ENCODE measurements at places on chromosomes 11 and 22.

DNA sequence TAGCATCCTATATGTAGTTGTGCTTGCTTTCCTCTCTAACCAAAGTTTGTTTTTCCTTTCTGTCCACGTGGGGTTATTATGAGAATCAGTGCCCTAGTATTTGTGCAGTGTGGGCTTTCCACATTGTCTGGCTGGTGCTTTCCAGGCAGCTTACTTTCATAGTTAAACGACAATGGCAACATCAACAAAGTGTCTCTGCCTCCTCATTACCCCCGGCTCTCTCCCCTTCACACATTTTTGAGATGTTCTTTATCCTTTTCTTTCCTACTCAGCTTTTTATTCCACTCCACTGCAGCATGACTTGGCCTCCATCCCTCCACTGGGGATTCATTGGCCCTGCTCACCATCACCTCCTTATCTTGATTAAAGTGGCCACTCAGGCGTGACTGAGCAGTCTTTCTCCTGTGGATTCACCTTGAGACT, 19.1 kb downstream of the SPECC1L start:
- no peak for DNase-seq

DNA sequence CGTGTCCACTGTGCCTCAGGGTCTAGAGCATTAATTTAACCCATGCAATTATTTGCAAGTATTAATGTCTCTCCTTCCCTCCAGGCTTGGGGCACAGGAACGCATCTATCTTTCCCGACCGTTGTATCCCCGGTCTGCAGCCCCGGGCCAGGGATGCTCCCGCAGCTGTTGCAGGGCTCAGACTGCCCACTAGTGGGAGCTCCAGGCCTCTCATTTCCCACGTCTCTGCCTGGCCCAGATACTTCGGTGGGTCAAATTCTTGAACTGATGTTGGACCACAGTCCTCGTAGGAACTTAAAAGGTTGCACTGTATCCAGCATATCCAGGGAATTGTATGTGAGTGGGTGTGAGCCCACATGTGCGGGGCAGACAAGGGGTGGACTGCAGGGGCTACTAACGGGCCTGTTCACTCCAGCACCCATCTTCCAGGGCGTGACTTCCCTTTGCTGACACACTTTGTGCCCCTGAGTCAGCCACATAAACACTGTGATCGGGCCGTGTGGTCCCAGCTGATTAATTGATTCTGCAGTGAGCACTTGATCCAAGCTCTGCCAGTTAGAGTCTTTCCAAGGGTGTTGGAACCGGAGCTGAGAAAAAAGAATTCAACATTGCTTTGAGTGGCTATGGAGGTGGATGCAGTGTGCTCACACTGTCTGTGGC, 451.3 kb downstream of the TBC1D22A start:
- DNase-seq: no peak

- DNase-seq: no peak
Observed at GRCh38 chr22:45207981-45208664, 32.6 kb downstream of the KIAA0930 start.

GRCh38 chr11:1057806-1058205, 16.9 kb upstream of the MUC2 start:
- DNase-seq: no peak

- DNase-seq: no peak
Observed at GRCh38 chr11:13357232-13357631, 79.6 kb downstream of the BMAL1 start.

DNA sequence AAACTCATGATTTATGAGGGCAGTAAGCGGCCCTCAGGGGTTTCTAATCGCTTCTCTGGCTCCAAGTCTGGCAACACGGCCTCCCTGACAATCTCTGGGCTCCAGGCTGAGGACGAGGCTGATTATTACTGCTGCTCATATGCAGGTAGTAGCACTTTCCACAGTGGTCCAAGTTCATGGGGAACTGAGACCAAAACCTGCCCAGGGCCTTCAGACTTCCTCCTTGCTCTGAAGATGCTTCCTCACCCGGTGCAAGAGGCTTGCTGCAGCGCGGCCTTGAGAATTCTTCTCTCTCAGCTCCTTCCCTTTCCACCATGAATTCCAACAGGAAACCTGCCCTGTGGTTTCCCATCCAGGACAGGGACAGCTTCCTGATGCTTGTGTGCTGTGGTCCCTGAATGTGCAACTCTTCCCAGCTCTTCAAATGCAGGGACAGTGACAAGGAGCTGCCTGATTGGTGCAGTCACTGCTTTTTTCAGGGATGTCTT, 53.9 kb downstream of the GGTLC2 start:
- DNase-seq: no peak

- no peak for DNase-seq
Observed at GRCh38 chr11:86932259-86932585, 23.0 kb downstream of the FZD4 start.

DNA sequence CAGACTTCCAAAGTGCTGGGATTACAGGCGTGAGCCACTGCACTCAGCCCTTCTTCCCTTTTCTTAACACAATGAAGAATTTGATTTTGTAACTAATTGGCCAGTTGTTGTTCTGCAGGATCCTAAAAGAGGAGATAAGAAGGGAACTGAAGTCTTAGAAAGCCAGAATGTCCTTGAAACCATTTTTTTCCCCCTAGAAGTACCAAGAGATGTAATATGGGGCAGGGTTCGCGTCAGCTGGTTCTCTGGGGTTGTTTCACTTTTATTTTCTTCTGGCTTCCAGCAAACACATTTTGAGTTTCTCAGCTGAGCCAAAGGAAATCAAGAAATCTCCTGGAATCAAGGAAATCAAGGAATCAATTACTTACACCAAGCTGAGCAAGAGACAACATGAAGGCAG, 7.6 kb upstream of the NUCB2 start:
- DNase-seq: no peak

GRCh38 chr11:122491509-122491908, 164.0 kb upstream of the UBASH3B start:
- DNase-seq: peak; percentile 56

DNA sequence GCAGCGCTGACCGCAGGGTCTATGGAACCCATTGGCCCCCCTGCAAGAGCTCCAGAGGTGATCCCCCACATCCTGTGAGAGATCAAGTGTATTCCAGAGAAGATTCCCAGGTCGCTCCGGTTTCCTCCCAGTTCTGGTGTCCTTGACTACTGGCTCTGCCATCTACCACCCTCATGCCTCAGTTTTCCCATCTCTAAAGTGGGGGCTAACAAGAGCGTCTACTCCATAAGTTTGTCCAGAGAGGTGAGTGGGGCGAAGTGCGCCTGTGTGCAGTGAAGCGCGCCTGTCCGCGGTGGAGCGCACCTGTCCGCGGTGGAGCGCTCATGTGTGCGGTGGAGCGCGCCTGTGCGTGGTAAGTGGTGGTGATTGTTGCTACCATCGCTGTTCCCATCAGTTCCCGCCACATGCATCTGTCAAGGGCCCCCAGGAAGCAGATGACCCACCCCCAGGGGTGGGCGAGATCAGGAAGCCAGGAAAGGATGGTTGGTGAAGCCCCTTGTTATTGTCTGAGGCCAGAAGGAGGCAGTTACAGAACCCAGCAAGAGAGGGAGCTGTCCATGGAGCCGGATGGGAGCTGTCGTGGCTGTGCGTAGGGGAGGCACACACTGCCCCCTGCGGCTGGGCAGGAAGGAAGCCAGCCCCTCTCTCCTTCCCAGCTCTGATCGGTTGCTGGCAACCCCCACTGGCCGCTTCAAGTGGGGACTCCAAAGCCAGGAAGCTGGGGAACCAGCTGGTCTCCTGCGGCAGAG, 73.2 kb upstream of the FGF3 start:
- no peak for DNase-seq

GRCh38 chr11:69375316-69376154, 81.6 kb downstream of the MYEOV start:
- DNase-seq: no peak

DNA sequence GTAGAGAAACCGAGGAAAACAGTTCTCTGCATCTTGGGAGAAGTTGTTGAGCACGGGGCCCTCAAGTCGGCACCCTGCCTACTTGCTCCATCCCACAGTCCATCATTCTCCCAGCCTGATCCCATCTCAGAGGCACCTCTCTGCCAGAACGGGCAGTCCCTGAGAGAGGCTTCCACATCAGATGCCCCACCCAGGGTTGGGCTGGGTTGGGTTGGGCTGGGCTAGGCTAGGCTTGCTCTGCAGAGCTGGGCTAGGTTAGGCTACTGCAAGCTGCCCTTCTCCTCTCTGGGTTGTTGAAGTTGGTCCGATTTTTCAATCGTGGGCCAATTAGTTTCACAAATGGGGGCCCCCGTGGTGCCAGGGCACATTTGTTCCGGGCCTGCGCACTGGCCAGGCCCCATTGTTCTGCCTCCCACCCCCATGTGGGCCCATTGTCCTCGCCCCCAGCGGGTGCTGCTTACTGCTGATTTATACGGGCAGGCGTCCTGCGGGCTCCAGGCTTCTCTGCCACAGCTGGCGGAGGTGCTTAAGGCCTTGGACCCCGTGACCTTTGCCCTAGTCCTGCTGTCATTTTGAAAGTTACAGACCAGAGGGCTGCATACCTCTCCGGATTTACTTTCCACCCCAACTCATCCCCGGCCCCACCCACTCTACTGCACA, 63.7 kb upstream of the NNMT start:
- DNase-seq: no peak
